ENCODE measurements at places on chromosomes 7 and 10.

DNA sequence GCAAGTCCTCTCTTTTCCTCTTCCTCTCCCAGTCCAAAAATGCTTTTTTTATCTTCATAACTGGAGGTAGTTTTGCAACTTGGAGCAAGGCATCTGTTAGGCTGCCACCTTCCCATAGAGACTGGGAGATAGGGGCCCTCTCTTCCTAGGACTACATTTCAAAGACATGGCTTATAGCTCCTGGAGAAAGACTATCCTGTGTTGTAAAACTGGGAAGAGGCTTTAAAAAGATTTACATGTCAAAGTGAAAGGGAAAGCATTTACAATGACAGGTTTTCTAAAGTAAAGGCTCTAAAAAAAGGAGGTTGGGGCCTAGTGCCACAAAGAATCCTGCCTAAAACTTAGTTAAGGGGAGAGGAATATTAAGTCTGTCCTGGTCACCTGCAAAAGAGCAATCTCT lies 82.2 kb upstream of the SEMA3E start:
- DNase-seq = no peak

- DNase-seq = no peak
These were observed 26.0 kb upstream of the GLI3 start for GRCh38 chr7:42262964-42263363.

GRCh38 chr7:49119706-49120105 lies 195.4 kb downstream of the CDC14C start:
- no peak for DNase-seq

DNA sequence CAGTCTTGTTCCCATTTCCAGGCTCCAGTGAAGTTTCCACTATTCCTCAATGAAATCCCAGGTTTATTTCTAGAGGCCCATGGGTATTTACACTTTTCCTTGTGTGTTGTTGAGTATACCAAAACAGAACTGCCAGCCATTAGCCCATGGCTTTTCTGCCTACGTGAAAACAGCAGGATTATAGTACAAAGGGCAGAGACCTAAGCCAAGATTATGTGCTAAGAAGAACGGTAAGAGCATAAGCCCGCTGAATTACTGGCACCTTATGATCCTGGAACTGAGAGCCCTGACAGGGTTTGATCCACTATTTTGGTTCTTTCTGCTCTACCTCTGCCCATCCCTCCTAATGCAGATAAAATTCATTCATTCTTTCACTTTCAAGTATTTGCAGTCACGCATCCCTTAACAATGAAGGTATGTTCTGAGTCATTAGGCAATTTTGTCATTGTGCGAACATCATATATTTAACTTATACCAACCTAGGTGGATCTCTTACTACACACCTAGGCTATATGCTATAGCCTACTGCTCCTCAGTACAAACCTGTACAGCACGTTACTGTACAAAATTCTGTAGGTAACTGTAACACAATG lies 16.0 kb downstream of the SEMA3C start:
- DNase-seq = no peak

DNA sequence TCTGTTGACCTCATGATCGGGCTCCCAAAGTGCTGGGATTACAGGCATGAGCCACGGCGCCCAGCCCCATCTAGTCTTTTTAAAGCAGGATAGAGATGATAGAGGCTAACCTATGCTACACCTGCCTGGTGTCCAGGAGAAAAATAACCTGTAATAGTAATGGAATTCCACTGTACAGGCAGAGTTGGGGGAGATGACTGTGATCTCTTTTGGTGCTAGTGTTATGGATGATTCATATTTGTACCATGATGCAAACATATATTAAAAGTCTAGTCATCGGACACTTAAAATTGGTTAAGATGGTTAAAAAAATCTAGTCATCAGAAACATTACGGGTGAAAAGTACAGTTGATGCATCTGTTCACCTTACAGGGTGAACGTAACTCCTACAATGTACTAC lies 6.1 kb upstream of the SAR1A start:
- no peak for DNase-seq

DNA sequence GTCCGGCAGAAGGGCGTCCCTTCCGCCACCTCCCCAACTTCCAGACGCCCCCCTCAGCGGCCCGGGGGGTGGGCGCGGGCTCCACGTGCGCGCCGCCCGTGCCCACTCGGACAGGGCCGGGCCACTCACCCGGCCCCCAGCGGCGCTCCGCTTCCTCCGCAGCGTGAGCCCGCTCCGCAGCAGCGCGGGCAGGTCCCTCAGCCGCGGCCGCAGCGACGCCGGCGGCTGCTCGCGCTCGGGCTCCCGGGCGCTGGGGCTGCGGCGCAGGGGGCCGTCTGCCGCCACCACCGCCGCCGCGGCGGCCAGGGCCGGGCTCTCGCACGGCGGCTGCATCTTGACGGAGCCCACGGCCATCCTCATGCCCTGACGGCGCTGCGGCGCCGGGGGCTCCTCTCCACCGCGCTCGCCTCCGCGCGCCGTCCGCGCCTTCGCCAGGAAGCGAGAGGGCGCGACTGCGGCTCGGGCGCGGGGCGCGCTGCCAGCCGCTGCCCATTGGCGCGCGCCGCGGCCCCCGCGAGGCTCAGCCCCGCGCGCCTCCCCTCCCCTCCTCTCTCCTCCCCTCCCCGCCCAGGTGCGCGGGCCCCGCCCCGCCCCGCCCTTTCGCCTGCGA lies at the start of gene RAPGEF5:
Gene RAPGEF5 (minus strand): TSS at position 454 of the 610 bp plus-strand sequence. CDS start 94 bp downstream, at position 360.
- no peak for DNase-seq

GRCh38 chr10:23438547-23439451 lies at the start of gene OTUD1:
Gene OTUD1, plus strand, starts transcription at chr10:23439075. Its CDS starts 383 bp downstream, at chr10:23439458.
- peak; percentile 84 for DNase-seq

- DNase-seq = peak; percentile 13
These were observed 61.0 kb upstream of the AOAH start for GRCh38 chr7:36784991-36785940.

DNA sequence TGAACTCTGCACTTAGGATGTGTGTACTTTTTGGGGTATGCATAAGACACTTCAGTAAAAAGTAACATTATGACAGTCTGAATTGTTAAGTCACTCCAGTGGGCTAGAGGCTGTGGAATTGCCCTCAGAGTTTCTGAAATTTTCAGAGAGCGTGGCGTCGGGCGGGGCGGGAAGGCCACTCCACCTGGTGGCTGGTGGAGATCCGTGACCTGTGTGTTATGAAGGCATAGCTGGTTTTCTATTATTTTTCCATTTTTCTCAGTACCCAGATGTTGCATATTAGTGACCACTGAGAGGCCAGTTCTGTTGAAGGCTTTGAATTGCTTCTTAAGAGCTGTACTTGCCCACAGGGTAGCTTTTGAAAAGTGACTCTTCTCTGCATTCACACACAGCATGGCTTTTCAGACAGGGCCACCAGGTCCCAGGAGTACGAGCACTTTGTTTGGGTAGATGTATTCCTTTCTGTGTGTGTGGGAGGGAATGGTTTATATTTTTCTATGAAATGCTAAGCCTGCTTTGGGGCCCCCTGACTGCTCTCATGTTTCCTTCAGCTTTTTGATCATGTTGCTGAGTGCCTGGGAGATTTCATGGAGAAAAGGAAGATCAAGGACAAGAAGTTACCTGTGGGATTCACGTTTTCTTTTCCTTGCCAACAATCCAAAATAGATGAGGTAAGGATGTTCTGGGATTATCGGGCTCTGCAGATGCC lies 52.3 kb downstream of the TACR2 start:
- no peak for DNase-seq

GRCh38 chr10:49735848-49736563 lies 26.1 kb downstream of the OGDHL start:
- DNase-seq = no peak

DNA sequence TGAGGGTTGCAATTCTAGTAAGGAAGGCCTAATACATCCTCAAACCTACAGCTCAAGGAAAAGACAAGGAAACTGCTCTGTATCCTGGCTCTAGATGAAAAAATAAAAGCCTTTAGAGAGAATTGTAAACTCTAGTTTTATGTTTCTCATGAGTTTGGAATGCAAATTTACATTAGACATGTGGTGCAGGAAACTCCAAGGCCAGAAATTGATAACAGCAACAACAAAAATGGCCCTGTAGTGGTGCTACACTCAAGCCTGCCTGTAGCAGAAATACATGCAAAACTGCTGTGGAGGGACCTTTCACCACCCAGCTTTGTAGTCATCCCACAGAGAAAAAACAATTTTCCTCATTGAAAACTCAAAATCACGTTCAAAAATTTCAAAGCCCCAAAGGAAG lies 546.7 kb upstream of the LRRN3 start:
- DNase-seq = no peak

DNA sequence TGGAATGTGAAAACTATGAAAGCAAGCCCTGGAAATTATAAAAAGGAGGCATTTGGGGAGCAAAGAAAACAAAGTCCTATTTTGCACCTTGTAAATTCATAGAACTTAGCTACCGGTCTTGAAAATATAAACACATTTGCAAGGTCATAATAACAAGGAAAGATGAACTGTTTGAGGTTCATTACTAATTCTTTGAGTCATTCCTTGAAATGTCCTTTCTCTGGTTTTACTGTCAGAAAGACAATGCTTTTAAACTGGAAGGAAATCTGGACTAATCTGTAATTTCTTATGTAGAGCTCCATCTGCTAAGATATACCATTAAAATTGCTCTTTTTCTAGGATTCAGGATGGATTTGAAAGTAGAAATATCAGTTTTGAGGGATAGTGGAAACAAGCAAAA lies 1.4 kb downstream of the ERLIN1 start:
- no peak for DNase-seq

- DNase-seq = peak; percentile 38
These were observed 445 bp downstream of the REEP3 start for GRCh38 chr10:63521416-63522276.

DNA sequence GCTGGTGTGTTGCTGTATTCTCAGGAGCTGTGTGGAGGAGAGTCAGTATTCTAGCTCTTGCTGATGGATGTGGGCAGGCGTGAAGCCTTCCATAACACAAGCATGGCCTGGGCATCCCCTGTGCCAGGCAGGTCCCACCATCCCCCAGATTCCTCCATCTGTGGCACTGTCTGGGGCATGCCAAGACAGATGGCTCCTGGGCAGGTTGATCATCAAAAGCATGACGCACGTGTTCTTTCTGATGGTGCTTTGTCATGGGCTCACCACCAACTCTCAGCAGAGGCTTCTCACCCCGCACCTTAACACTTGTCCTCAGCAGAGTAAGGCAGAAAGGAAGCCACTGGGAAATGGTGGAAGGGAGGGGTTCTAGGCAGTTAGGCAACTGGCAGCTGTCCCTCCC lies 364.3 kb downstream of the PLXNA4 start:
- DNase-seq = no peak

GRCh38 chr7:29075606-29076005 lies 70.7 kb downstream of the CPVL start:
- no peak for DNase-seq

- DNase-seq = no peak
These were observed 4.1 kb downstream of the NUDT1 start for GRCh38 chr7:2245883-2246675.

- DNase-seq = no peak
These were observed 62.5 kb downstream of the PWWP2B start for GRCh38 chr10:132459301-132460003.

- no peak for DNase-seq
These were observed 40.5 kb upstream of the RABGEF1 start for GRCh38 chr7:66699998-66700397.

DNA sequence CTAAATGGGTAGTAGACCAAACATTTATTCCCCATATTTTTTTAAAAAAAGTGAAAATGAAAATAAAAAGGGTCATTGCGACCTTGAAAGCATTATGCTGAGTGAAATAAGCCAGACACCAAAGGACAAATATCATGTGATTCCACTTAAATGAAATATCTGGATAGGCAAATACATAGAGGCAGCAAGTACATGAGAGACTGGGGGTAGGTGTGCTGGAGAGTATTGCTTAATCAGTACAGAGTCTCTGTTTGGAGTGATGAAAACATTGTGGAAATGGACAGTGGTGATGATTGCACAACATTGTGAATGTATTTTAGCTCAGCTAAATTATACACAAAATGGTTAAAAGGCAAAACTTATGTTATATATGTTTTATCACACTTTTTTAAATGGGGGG lies 169.4 kb downstream of the AKR1D1 start:
- no peak for DNase-seq

DNA sequence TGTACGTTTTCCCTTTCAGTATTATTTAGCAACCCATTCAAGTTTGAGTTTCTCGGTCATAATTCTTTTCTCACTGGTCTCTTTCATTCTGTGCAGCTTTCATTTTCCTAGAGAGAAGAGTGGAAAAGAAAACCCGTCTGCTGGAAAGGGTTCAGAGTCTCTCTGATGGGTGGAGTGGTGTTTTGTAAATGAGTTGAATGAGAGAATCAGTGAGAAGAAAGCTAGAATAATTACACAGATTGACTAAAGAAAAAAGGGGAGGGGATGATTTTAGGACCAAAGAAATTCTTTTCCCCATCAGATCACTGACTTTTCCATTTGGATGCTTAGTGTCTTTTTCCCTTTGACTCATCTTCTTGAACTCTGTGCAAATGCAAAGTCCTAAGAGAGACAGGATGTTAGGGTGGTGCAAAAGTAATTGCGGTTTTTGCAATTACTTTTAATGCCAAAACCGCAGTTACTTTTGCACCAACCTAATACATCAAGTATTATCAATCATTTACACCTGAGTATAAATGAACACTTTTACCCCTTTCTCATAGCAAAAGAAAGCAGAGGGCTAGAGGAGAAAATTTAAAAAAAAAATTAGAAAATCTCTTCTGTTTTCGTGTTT lies 242.1 kb upstream of the SP4 start:
- DNase-seq = no peak

DNA sequence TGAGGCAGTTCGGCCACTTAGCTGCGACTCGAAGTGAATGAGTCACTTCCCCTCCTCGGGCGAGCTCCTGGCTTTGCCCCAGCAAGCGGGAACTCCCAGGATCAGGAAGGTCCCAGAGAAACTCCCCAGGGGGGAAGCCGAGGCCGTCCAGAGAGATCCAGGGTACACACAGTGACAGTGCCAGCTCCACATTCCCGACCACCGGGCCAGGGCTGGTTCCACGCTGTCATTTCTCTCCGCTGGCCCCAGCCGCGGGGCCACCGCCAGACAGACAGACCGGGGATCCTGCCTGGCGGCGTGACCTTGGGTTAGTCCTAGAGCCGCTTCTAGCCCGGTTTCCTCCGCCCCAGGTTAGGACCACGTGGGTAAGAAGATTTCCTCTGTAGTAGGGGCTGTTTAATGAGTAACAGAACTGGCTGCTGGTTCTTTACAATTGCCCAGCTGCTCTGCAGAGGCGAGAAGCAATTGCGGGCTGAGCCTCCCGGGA lies 463 bp upstream of the UPP1 start:
- no peak for DNase-seq

GRCh38 chr7:22853674-22854157 lies 31.1 kb upstream of the TOMM7 start:
- peak; percentile 36 for DNase-seq

GRCh38 chr10:126372396-126372795 lies 15.9 kb downstream of the ADAM12 start:
- no peak for DNase-seq

- DNase-seq = no peak
These were observed 534.2 kb upstream of the ZWINT start for GRCh38 chr10:56895306-56895705.

- DNase-seq = no peak
These were observed 84.0 kb upstream of the GTF2I start for GRCh38 chr7:74573512-74573911.

- no peak for DNase-seq
These were observed 1042.1 kb downstream of the TYW1 start for GRCh38 chr7:68038621-68039314.

- no peak for DNase-seq
These were observed 75.3 kb upstream of the DNAAF5 start for GRCh38 chr7:651032-651728.

- DNase-seq = no peak
These were observed 2.4 kb downstream of the ADCK2 start for GRCh38 chr7:140674899-140675701.

All from stimulated activated CD4-positive, alpha-beta T cell treated with anti-CD3 and anti-CD28 coated beads, TNF-alpha, amount 100 ng/mL, for 24 hours (primary cell).